ENCODE measurements at places on chromosomes 5 and 9.

- DNase-seq, result no peak
Measured at GRCh38 chr5:171945066-171945465, 61.4 kb downstream of the FBXW11 start.

GRCh38 chr9:127628758-127629467 lies 16.8 kb downstream of the STXBP1 start:
- no peak for DNase-seq

DNA sequence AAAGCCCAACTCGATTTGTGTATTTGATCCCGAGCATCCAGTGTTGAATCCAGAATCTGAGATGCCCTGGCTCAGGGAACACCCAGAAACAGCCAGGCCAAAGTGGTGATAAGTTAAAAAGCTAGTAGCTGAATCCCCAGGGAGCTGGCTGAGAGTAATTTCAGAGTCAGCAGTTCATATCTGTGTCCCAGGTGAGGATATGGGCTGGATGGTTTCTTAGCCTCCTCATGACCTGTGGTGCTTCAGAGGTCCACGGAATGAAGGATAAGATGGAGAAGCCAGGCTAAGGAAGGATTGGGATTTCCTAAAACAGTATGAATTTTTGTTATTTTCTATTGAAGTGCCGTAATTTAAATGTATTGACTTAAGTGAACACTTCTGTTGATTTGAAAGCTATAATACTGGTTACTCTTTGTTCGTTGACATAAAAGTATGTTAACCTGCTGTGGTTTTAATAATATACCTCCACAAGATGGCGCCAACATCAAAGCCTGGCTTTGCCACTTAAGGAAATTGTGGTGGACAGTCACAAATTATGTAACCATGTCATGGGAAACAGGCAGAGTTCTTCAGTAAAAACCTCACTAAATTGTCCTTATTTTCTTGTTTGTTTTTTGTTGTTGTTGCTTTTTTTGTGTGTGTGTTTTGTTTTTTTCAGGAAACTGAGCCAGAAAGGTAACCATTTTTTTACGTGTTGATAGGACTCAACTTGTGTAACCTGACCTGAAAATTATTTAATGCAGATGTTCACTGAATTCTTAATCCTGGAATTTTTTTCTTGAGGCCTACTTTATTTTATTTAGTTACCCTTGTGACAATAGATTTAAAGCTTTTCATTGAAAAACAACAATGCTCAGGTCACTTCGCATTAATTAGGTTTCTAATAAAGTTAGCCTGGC lies 11.4 kb downstream of the MTAP start:
- DNase-seq, result no peak

DNA sequence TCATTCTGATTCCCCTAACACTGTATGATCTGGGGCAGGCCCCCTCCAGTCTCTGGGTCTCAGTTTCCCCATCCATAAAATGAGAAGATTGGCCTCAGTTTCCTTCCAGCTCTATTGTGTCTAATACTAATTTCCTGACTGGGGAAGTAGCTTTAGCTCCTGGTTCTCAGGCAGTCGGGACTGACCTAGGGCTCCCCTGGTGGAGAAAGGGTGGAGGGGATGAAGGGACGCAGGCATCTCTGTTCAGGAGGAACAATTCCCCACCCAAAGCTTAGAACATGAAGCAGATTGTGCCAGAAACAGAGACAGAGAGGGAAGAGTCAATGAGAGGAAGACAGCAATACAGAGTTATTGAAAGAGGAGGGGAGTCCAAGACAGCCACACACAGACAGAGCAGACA lies 14.2 kb upstream of the PTGS1 start:
- no peak for DNase-seq

DNA sequence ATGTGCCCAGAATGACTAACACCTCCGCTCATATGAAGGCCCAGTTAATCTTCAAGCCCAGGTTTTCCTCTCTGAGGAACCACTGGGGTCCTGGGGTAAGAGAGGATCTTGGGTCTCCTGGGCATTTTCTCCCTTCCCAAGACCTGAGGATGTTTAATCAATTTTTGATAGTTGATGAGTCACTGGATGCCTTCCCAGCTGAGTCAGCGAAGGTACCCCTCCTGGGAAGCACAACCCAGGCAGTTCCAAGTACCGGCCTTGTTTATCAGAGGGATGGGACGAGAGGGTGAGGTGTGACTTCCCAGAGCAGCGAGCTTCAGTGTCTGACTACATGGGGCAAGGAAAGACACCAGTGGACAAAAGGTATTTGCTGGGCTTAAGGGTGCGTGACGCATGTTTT lies 119.6 kb upstream of the IL12B start:
- DNase-seq, result no peak

- no peak for DNase-seq
Measured at GRCh38 chr5:151596828-151597539, 5.9 kb upstream of the FAT2 start.

- DNase-seq, result no peak
Measured at GRCh38 chr5:8907168-8907868, 638.6 kb downstream of the SEMA5A start.

GRCh38 chr9:89379508-89380115 lies 61.3 kb downstream of the SECISBP2 start:
- DNase-seq, result no peak

DNA sequence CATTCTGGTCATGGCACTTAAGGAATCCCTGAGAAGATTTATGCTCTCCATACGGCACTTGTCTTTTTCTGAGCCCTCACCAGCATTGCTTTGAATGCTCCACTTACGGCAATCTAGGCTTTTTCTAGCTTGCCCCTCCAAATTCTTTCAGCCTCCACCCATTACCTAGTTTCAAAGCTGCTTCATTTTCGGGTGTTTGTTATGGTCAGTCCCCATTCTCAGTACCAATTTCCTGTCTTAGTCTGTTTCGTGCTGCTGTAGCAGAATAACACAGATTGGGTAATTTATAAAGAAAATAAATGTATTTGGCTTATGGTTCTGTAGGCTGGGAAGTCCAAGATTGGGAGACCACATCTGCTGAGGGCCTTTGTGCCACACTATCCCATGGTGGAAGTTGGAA lies 42.0 kb downstream of the ARHGEF28 start:
- DNase-seq, result no peak

DNA sequence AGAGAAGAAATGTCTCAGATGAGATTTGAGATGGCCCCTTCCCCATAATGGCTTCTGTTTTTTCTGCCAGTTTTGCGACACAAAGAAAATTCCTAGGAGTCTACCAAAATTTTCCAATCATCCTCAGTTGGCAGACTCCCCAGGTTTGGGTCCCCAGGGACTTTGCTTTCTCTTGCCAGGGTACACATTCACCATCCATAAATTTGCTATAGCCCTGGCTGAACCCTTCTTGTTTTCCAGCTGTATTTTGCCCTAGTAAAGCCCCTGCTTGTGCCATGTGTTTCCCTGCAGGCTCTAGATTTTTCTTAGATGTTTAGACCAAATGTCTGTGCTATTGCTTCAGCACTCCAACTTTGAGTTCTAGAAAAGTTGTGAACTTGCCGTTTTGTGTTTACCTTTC lies 283.2 kb downstream of the ANXA1 start:
- no peak for DNase-seq

DNA sequence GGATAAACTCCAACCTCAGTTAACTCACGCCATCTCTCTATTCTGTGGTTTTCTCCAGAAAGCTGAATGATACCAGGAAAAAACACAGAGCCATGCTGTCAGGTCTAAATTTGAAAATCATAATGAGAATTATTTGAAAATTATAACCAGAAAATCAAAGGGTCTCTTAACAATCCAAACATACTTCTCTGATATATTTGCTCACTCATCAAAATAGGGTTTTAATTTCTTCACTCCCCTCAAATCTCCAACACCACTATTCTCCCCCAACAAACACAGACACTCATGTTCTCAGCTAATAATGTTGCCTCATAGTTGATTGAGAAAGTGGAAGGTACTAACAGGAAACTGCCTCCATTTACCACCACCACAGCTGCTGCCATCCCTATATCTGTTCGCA lies 375.5 kb downstream of the TLE1 start:
- DNase-seq, result no peak

- no peak for DNase-seq
Measured at GRCh38 chr5:79205965-79206364, 30.0 kb upstream of the JMY start.

DNA sequence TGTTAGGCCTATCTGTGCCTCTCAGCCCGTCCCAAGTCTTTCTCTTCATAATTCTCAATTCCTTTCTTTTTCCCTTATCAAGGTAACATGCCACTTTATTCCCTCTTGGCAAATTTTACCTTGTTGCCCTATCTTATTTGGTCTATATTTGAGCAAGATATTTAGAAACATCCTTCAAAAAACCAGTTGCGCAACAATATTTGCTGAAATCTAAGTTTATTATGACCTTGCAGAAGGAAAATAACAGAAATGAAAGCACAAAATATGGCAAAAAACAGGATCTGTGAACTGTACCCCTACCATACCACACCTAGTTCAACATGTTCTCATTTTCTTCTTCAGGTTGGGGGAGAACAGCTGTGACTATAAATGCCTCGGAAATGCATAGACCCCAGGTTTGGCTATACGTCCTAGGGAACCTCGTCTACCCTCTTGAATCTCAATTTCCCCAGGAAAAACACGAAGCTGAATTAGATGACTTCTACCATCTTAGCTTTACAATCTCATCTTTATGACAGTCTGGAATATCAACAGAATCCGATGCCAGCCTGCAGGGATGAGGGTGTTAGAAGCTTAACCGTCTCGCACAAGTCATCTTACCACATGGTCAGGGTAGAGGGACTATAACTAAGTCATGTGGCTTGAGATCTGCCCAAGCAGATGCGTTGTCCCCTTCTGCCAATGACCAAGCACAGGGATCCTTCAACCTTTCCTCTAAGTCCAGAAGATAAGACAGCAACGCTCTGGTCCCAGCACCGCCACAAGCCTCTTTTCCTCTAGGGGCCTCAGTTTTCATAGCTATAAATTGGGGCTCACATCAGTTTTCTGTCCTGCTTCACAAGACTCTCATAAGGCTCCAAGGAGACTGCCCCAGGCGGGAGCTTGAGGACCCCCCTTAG lies 1.3 kb downstream of the LCP2 start:
- no peak for DNase-seq

DNA sequence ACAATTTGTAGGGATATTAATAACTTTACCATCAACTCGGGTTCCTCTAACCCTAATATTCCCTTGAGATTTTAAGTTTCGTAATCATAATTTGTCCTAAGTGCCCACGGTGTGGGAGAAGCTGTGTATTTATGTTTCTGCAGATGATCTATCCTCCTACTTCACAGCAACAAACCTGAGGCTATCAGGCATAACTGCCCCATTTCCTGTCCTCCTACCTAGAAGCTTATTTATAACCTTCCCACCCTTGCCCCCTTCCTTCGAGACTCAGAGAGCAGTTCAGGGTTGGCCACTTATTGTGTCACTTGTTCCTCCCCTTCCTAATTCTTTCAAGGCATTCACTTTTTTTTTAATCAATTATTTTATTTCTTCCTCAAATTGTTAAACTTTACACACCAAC lies 29.6 kb upstream of the LCP2 start:
- DNase-seq, result no peak

GRCh38 chr5:95728494-95729114 lies 2.5 kb upstream of the RHOBTB3 start:
- DNase-seq, result no peak

- DNase-seq, result no peak
Measured at GRCh38 chr5:179288101-179288808, 57.0 kb downstream of the ADAMTS2 start.

DNA sequence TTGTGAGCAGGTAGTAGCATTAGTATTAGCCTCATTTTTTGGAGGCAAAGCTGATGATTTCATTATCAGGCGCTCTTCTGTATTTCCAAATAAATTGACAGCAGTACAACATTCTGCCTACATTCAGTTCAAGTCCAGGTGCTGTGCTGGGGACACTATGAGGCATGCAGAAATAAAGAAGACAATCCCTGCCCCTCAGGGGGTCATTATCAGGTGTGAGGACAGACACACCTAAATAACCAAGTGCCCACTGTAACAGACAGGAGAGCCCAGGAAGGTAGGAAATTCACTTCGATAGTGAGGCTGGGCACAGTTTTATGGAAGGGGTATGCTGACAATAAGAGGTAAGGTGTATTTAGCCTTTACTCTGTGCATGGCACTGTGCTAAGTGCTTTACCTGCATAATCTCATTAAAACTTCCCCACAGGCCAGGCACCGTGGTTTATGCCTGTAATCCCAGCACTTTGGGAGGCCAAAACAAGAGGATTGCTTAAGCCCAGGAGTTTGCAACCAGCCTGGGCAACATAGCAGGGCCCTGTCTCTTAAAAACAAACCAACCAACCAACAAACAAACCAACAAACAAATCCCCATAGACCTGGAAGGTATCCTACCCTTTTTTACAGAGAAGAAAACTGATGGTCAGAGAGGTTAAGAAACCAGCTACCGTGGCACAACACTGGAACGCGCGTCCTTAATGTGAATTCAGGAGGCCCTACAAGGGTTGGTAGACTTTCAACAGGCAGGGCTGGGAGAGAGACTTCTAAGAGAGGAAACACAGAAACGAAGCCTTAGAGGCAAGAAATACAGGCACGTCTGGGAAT lies 17.5 kb upstream of the GPX3 start:
- DNase-seq, result no peak

- no peak for DNase-seq
Measured at GRCh38 chr9:84189904-84190303, 150.7 kb downstream of the SLC28A3 start.

DNA sequence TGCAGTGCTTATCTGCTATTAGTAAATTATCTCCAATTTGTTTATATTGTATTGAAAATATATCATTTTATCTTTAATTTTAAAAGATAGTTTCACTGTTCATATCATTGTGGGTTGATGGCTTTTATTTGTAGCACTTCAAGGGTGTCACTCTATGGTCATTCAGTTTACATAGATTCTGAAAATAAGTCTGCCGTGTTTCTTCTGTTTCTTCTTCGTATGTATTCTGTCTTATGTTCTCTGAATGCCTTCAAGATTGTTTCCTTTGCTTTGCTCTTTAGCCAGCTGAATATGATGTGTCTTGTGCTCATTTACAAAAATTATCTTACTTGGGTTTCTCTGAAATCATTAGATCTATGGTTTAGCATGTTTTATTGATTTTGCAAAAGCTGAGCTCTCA lies 359.9 kb downstream of the CYLC2 start:
- no peak for DNase-seq

DNA sequence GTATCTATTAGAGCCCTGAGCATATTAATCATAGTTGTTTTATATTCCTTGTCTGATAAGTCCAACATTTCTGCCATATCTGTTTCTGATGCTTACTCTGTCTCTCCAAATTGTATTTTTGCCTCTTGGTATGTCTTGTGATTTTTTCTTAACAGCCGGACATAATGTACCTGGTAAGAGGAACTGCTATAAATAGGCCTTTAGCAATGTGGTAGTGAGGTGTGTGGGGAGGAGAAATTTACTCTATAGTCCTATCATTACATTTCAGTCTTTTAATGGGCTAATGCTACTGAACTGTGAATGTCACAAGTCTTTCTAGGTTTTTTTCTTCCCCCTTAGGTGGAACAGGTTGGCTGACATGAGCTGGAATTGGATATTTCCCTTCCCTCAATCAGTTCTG lies 176.1 kb upstream of the FGF10 start:
- DNase-seq, result no peak
